Stimulated activated CD4-positive, alpha-beta T cell treated with anti-CD3 and anti-CD28 coated beads, Interleukin-12 subunit alpha, Interleukin-12 subunit beta, amount 100 ng/mL, for 24 hours (primary cell): ENCODE measurements at places on chromosomes 12 and 14.

DNA sequence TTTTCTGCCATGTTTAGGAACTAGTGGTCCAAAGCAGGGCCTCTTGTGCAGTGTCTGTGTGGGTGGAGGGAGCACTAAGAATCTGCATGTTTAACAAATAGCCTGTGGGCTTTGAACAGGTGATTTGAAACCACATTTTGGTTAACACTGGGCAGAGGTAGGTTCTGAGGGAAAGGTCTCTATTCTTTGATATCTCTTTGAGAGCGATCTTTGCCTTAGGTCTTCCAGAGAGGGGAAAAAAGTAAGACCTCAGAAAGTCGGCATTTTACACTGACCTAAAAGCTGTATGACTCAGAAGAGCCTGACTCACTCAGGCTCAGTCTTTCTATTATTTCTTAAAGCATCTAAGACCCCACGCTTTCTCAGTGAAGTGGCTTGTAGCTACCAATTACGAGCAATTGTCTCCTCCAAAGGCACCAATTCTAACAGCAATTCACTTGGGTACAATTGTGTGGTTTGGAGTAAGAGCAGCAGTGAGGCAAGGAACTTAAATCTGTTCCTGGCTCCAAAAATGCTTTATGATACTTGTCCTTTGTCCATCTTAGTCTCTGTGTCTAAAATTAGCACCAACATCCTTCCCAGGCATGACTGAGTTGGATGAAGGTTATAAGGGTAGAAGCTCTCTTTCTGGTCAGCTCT lies 8.8 kb downstream of the EIF2B2 start:
- DNase-seq = no peak

- no peak for DNase-seq
These were observed 113.6 kb upstream of the SLC35F4 start for GRCh38 chr14:57979376-57980048.

- DNase-seq = no peak
These were observed 6.5 kb downstream of the JAG2 start for GRCh38 chr14:105161964-105162668.

GRCh38 chr12:40444174-40444573 lies 219.4 kb downstream of the LRRK2 start:
- no peak for DNase-seq

GRCh38 chr12:52063082-52063924 lies 6.5 kb upstream of the ATG101 start:
- no peak for DNase-seq

DNA sequence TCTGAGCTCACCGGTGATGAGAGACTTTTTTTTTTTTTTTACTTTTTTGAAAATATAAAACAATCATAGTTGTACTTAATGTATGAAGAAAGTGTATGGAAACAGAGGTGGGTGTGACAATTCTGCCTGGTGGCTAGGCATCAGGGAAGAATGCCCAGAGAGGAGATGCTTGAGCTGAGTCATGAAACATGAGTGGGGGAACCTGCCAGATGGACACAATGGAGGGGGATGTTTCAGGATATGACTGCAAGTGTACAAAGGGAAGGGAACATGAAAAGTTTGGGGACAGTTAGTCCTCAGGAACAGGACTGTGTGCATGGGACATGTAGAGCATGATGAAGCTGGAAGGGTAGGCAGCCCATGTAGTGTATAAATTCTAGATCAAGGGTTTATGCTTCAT lies 274.2 kb upstream of the E2F7 start:
- no peak for DNase-seq

DNA sequence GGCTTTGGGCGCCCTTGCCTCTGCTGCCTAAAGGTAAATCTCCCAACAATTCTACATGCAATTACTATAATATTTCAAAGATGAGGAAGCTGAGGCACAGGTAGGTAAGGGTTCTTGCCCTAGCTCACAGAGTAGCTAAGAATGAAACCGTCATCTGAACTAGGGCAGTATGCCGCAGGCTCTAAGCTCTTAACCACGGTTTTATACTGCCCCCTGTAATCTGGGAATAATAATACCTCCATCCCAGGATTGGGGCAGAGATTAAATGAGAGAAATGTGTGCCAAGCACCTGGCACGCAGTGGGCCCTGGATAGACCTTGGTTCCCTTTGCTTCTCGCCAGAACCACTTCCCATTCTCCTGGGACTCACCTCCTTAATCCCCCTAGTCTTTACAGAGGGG lies 1.5 kb upstream of the HRK start:
- no peak for DNase-seq

- no peak for DNase-seq
These were observed 16.8 kb downstream of the PLXNC1 start for GRCh38 chr12:94165138-94165537.
